ENCODE measurements at places on chromosomes 12 and 14. TPM values are rescaled to one million over a fixed set of nuclear protein-coding genes. Genes with fewer than 3 reads are reported as not detected.

GRCh38 chr12:92695577-92695976 lies 7.2 kb upstream of the PLEKHG7 start:
- no peaks in the 10 kb centered on the region for H3K27me3 ChIP-seq
- no peak for DNase-seq
- H3K27ac ChIP-seq: no peak overlapping the region
- no peaks in the 10 kb centered on the region for H3K36me3 ChIP-seq

DNA sequence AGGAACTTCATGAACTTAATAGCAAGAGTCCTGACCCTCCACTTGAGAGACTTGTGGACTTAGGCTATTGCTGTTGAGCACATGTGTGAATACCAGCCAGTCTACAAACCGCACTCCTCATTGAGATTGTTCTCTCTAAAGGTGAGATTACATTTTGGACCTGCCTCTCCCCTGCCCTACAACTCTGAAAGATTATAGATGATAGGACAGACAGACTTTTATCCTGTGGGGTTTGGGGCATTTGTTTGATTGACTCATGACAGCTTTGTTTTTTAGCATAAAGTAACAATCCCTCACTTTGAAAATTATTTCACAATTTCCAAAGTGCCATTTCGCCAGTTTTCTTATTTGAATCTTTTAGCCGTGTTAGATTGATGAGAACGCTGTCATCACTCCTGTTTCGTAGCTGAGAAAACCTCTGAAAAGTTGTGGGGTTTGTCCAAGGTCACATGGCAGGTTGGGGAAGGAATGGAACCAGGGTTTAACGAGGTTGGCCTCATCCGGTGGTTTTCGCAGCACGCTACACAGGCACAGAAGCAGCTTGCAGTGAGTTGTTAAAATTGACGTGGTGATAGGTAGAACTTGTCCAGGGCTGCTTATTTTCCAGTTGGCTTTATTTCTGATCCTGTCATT lies 836 bp downstream of the EVL start:
- H3K27ac ChIP-seq: peak overlapping the region; percentile 58
- no peaks in the 10 kb centered on the region for H3K36me3 ChIP-seq
- H3K4me1 ChIP-seq: peaks cover 40% of the 10 kb centered on the region
- DNase-seq: no peak

GRCh38 chr12:5197131-5197530 lies 153.5 kb downstream of the KCNA5 start:
- H3K36me3 ChIP-seq: no peaks in the 10 kb centered on the region
- no peak overlapping the region for H3K27ac ChIP-seq
- no peak for DNase-seq
- H3K4me3 ChIP-seq: no peak overlapping the region
- peaks cover 23% of the 10 kb centered on the region for H3K27me3 ChIP-seq

GRCh38 chr14:95387826-95388445 lies 68.2 kb upstream of the CLMN start:
- H3K4me1 ChIP-seq: peaks cover 21% of the 10 kb centered on the region
- no peak for DNase-seq
- H3K36me3 ChIP-seq: no peaks in the 10 kb centered on the region
- no peak overlapping the region for H3K4me3 ChIP-seq
- no peak overlapping the region for H3K27ac ChIP-seq

DNA sequence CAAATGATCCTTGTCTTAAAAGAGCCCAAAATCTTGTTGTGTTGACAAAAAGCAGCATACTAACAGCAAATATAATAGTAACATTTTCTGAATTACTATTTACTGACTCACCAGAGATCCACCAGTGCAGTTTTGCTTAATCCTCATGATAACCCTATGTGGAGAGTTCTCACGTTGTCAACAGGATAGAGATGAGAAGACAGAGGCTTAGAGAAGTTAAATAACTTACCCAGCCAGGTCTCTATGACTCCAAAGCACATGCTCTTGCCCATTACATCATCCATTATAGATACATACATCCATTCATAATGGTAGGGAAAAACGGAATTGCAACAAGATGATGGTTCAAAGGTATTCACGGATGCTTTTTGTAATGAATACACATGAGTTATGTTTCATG lies 111.9 kb downstream of the PAX9 start:
- H3K27ac ChIP-seq: no peak overlapping the region
- H3K27me3 ChIP-seq: peaks cover 4% of the 10 kb centered on the region
- peaks cover 6% of the 10 kb centered on the region for H3K4me1 ChIP-seq
- no peak for DNase-seq
- no peak overlapping the region for H3K4me3 ChIP-seq
- H3K36me3 ChIP-seq: no peaks in the 10 kb centered on the region

DNA sequence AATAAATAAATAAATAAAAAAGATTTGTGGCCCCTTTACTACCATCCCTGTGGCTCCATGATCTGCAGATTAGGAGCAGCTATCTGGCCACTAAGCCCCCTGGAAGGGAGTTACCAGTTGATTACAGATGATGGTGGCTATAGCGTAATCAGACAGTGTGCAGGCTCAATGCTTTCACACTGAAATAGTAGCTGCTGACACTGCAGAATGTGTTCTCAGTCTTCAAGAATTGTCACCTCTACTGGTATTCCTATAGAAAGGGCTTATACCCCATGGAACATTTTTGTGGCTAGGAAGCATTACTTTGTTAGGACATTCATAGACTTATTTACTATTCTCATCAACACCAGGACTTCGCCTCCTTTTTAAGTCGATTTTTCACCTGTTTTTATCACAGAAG lies 30.9 kb downstream of the DCAF4 start:
- no peak overlapping the region for H3K4me3 ChIP-seq
- H3K27me3 ChIP-seq: no peaks in the 10 kb centered on the region
- peaks cover 41% of the 10 kb centered on the region for H3K36me3 ChIP-seq
- DNase-seq: no peak
- H3K27ac ChIP-seq: no peak overlapping the region

- H3K27ac ChIP-seq: no peak overlapping the region
- peaks cover 16% of the 10 kb centered on the region for H3K4me1 ChIP-seq
- no peaks in the 10 kb centered on the region for H3K27me3 ChIP-seq
- H3K4me3 ChIP-seq: no peak overlapping the region
- H3K36me3 ChIP-seq: no peaks in the 10 kb centered on the region
- DNase-seq: no peak
Observed at GRCh38 chr14:32720927-32721326, 217.8 kb upstream of the NPAS3 start.

The TOMM20L gene
- not detected for total RNA-seq

DNA sequence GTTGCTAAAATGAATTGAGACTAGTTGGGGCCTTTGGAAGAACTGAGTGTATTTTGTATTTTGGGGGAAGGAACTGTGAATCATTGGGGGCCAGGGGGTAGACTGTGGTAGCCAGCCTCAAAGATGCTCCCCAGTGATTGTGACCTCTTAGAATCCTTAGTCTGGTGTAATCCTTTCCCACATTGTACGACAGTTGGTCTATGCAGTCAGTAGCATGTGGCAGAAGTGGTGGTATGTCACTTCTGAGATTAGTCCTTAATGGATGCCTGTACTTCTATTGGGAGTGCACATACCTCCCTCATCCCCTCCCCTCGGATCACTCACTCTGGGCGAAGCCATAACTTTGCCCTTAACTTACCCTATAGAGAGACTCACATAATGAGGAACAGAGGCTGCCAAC lies 48.0 kb downstream of the USP15 start:
- DNase-seq: no peak
- no peak overlapping the region for H3K4me3 ChIP-seq
- H3K4me1 ChIP-seq: peaks cover 8% of the 10 kb centered on the region
- H3K27me3 ChIP-seq: no peaks in the 10 kb centered on the region

DNA sequence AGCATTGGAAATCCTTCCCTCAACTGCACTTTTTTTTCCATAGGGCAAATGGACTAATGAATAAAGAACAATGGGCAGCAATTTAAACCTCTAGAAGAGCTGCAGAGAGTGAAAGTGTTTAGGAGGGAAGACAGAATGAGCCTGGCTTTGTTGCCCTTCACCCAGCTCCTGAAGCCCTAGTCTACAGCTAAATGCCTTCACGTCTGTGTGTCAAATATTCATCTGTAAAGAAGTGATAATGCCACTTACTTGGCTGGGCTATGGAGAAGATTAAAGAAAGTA lies 45.6 kb downstream of the FLRT2 start:
- H3K27ac ChIP-seq: peak overlapping the region; percentile 45
- no peaks in the 10 kb centered on the region for H3K27me3 ChIP-seq
- no peak for DNase-seq
- H3K4me1 ChIP-seq: peaks cover 94% of the 10 kb centered on the region
- peaks cover 5% of the 10 kb centered on the region for H3K36me3 ChIP-seq

The COX8C gene
- not detected for total RNA-seq

GRCh38 chr12:85155791-85156190 lies 119.6 kb downstream of the LRRIQ1 start:
- peaks cover 4% of the 10 kb centered on the region for H3K4me1 ChIP-seq
- no peak overlapping the region for H3K4me3 ChIP-seq
- H3K36me3 ChIP-seq: no peaks in the 10 kb centered on the region
- peaks cover 11% of the 10 kb centered on the region for H3K27me3 ChIP-seq
- no peak for DNase-seq

The OR6C2 gene
- total RNA-seq: not detected

DNA sequence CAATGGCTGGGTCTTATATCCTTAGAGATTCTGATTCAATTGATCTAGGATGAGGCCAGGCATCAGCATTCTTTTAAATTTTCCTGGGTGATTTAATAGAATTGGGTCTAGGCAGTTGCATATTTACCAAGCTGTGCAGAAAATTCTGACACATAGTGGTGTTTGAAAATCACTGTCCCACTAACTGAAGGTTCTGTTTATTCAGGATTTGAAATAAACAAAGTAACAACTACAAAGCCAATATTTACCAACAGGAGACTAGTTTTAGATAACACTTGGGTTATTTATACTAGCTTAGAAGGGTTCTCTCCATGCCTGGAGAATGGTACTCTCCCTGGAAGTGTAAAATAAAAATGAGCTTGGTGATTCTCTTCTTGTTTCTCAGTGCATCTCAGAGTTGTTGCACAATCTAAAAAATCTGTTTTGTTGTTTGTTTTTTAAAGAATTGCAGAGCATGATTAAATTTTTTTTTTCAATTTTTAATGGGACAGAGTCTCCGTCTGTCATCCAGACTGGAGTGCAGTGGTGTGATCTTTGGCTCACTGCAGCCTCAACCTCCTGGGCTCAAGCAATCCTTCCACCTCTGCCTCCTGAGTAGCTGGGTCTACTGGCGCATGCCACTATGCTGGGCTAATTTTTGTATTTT lies 16.9 kb downstream of the BEST3 start:
- no peak overlapping the region for H3K4me3 ChIP-seq
- H3K27ac ChIP-seq: no peak overlapping the region
- DNase-seq: no peak
- H3K27me3 ChIP-seq: no peaks in the 10 kb centered on the region
- H3K36me3 ChIP-seq: no peaks in the 10 kb centered on the region

The PTPRQ gene
- total RNA-seq: 0.08 TPM

GRCh38 chr12:116065606-116066005 lies 211.9 kb downstream of the MED13L start:
- no peak for DNase-seq
- H3K27ac ChIP-seq: no peak overlapping the region
- no peaks in the 10 kb centered on the region for H3K27me3 ChIP-seq
- H3K4me3 ChIP-seq: no peak overlapping the region

GRCh38 chr14:101102875-101103274 lies 199.4 kb upstream of the RTL1 start:
- H3K4me1 ChIP-seq: peaks cover 32% of the 10 kb centered on the region
- no peak overlapping the region for H3K4me3 ChIP-seq
- H3K27ac ChIP-seq: no peak overlapping the region
- H3K27me3 ChIP-seq: no peaks in the 10 kb centered on the region
- DNase-seq: peak; percentile 86
- H3K36me3 ChIP-seq: peaks cover 4% of the 10 kb centered on the region

DNA sequence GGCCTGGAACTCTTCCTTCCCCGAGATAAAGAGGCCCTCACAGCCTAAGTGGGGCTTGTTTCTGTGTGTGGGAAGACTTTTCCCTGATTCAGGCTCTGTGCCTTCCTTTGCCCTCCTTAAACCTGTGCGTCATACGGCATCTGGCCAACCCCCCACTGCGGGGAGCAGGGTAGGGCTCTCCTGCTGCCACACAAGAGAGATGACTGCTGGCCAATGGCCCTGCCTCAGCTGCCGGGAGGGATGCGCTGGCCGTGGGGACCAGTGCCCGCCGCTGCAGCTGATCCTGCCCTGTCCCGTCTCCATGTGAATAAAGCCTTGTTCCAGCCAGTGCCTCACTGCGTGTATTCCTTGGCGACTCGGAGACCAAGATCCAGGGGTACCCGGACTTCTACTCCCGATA lies 42.5 kb upstream of the BEGAIN start:
- no peak overlapping the region for H3K4me3 ChIP-seq
- no peak overlapping the region for H3K27ac ChIP-seq
- peaks cover 14% of the 10 kb centered on the region for H3K27me3 ChIP-seq
- no peaks in the 10 kb centered on the region for H3K4me1 ChIP-seq

DNA sequence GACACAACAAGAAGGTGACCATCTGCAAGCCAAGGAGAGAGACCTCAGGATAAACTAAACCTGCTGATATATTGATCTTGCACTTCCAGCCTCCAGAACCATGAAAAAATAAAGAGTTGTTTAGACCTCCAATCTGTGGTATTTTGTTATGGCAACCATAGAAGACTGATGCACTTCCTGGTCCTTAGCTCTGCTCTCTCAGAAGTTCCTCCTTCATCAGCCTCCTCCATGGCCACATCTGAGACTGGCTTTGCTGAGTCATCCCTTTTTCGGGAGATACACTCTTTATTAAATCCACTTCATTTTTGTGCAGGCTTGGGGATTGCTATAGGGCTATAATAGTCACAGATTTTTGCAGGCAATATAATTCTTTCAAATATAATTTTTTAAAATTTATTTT lies 89.6 kb upstream of the ATF7IP start:
- peaks cover 2% of the 10 kb centered on the region for H3K36me3 ChIP-seq
- H3K4me3 ChIP-seq: no peak overlapping the region
- no peak overlapping the region for H3K27ac ChIP-seq

DNA sequence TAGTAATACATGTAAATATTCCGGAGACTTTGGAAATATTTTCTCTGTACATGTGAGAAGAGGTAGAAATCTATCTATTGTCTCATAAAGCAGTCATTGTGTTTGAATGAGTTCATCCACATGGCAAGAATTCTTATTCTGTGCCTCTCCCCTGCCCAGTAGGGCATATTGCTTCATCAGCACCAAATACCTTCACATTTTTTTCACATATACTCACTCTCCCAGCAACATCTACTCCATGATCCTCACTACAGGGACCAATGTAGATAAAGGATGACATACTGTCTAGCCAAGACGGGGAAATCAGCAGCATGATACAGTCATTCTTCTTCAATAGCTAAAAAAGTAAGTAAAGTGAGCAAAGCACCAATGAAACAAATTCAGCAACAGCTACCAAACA lies 1.3 kb upstream of the TAS2R14 start:
- no peak overlapping the region for H3K4me3 ChIP-seq
- H3K27ac ChIP-seq: no peak overlapping the region
- peaks cover 5% of the 10 kb centered on the region for H3K36me3 ChIP-seq
- no peak for DNase-seq

- H3K27me3 ChIP-seq: no peaks in the 10 kb centered on the region
- peaks cover 26% of the 10 kb centered on the region for H3K4me1 ChIP-seq
Observed at GRCh38 chr12:1791104-1791841, 29.1 kb upstream of the LRTM2 start.

GRCh38 chr12:92064422-92064821 lies 81.2 kb downstream of the BTG1 start:
- H3K27me3 ChIP-seq: no peaks in the 10 kb centered on the region
- no peak overlapping the region for H3K4me3 ChIP-seq
- H3K4me1 ChIP-seq: peaks cover 60% of the 10 kb centered on the region
- DNase-seq: no peak

The IL26 gene
- 2.5 TPM for total RNA-seq

GRCh38 chr12:110739488-110739887 lies 3.2 kb downstream of the PPP1CC start:
- no peaks in the 10 kb centered on the region for H3K27me3 ChIP-seq
- DNase-seq: no peak
- H3K36me3 ChIP-seq: peaks cover 1% of the 10 kb centered on the region
- peaks cover 62% of the 10 kb centered on the region for H3K4me1 ChIP-seq

Measured in chondrocyte (in vitro differentiated cells).